Stimulated activated naive B cell treated with anti-CD40 and anti-IgM and Interleukin-4, amounts not matched to agents 10 μg/mL and 1 μg/mL and 100 μg/mL, for 72 hours (primary cell): ENCODE measurements at places on chromosomes 5 and 9.

- no peak for DNase-seq
Observed at GRCh38 chr9:92968081-92968480, 20.8 kb downstream of the FGD3 start.

DNA sequence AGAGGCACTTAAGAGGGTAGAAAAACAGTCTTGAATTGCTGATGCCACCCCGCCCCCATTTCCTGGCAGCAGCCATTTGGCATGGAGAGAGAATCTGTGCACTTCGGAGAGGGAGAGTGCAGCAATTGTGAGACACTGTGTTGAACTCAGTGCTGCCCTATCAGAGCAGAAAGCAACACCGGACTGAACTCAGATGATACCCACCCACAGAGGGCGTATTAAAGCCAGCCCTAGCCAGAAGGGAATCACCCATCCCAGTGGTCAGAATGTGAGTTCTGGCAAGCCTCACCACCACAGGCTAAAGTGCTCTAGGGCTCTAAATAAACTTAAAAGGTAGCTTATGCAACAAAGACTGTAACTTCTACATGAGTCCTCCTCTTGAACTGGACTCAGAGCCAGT is 88.4 kb upstream of the RGS7BP start:
- no peak for DNase-seq

DNA sequence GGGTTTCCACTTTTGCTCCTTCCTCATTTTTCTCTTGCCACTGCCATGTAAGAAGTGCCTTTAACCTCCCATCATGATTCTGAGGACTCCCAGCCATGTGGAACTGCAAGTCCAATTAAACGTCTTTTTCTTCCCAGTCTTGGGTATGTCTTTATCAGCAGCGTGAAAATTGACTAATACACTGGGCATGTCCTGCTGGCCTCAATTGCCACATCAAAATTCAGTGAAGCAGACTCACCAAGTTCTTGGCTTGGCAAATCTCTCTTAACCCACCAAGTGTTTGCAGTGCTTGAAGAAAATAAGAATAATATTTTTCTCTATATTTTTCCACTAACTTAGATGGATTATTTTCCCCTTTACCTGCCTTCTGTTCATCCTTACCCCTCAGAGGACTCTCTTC is 212.0 kb downstream of the BRINP1 start:
- DNase-seq: no peak

DNA sequence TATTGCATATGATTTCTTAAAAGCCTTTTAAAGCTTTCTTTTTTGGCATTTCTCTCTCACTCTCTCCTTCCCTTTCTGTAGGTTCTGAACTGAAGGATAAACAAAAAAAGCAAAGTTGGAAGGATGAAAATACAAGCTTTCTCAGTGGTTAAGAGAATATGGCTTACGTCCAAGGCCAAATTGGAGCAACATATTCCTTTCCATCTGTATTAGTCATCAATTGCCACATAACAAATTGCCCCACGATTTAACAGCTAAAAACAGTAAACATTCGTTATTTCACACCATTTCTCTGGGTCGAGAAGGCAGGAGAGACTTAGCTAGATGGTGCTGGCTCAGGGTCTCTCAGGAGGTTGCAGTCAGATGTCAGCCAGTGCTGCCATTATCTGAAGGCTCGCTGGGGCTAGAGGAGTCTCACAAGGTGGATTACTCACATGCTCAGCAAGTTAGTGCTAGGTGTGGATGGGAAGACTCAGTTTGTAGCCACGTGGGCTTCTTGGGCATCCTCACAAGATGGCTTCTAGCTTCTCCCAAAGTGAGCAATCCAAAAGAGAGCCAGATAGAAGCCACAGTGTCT is 2.0 kb upstream of the ROR2 start:
- no peak for DNase-seq

GRCh38 chr5:120314191-120314590 is 149.9 kb upstream of the PRR16 start:
- no peak for DNase-seq

- DNase-seq: peak; percentile 21
Observed at GRCh38 chr5:75524071-75524470, 12.4 kb downstream of the POLK start.

GRCh38 chr9:23771746-23772384 is 54.2 kb downstream of the ELAVL2 start:
- no peak for DNase-seq

GRCh38 chr9:127232833-127233549 is 31.6 kb upstream of the GARNL3 start:
- no peak for DNase-seq

GRCh38 chr5:42274913-42275312 is 148.3 kb upstream of the GHR start:
- DNase-seq: no peak

- DNase-seq: no peak
Observed at GRCh38 chr5:36458746-36459145, 147.7 kb upstream of the SLC1A3 start.

DNA sequence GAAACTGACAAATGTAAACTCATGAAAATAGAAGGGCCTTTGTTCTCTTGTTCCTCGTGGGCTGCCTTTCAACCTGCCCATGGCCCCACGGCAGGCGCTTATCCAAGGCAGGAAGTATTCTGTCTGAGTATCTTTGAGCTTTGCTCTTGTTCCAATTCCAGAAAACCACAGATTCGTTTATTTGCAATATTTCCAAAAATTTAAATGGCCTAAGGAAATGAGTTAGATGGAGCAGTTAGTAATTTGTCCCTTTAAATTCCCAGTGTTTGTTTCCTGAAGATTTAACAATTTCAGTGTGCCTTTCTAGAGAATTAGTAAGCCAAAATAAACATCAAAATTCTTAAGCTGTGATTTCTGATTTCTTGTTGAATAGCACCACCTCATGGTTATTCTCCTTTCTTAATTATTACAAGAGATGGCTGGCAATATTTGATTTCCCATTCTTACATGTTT is 299.4 kb upstream of the RASA1 start:
- DNase-seq: no peak

DNA sequence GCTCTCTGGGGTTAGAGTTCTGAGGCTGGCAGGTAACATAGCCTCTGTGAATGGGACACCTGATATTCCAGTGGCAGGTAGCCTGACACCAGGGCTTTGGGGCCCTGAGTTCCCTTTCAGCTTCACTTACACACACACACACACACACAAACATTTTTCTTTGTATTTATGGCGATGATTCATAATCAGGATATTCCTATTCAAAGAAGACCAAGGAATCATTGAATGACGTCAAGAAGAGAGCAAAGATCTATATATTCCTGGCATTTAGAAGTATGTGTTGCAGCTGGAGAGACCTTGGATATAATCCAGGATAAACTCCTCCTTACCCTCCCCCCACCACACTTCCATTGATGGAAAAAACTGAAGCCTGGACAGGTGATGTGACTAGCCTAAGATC is 7.9 kb upstream of the ENTREP1 start:
- no peak for DNase-seq

- no peak for DNase-seq
Observed at GRCh38 chr5:157842787-157843186, 16.2 kb downstream of the CLINT1 start.

GRCh38 chr9:70043689-70044489 is at the start of gene MAMDC2:
MAMDC2 (plus strand) TSS chr9:70043848; CDS start chr9:70044198, 350 bp downstream.
- no peak for DNase-seq

DNA sequence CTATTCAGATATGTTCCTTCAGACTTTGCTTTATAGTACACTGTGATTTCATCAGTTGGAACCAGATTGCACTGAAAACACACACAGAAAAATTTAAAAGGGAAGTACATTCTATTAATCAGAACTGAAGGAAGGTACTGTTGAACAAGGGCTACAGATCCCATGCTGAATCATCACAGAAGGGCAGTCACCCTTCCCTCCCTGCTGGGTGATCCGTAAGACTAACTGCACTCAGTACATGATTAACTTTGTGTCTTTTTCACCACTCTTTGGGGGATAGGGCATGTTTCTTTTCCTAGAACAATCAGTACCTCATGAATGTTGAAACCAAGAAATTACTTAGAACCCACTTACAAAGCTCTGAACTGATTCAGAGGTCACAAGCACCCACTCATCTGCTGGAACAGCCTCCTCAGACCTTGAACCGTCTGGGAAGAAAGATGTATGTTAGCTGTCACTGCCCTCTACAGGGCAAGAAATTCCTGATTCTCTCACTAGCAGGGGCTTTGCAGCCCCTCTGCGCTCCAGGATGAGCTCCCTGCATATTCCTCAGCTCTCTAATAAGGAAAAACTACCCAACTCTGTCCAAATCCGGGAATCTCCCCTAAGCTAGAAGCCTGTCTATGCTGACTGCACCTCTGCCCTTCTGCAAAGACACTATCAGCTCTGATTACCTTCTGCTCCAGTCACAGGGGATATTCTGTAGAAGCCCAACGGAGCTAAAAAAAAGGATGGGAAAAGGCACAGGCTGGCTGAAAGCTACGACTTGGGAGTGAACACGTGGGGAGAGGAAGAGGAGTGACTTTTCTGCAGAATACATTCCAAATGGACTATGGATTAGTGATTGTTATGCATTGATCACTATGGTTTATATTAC is 51.0 kb downstream of the IARS1 start:
- DNase-seq: no peak

GRCh38 chr9:22241024-22241423 is 205.6 kb upstream of the DMRTA1 start:
- no peak for DNase-seq

DNA sequence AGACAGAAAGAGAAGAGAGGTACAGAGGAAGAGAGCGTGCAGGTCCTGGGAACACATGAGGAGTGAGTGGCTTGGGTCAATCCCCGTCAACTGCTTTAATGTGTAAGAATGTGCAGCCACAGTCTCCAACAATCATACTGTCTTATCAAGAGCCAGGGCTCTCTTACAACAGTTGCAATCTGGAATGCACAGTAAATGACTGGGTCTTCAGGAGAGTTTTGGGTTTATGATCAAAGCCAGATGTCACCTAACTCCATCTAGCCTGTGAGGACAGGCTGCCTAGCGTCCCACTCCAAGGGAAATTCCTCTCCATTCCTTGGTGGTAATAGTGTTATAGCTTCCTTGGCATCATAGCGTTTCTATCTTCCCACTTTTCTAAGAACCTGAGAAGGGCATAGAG is 75.0 kb upstream of the TRIO start:
- DNase-seq: no peak

GRCh38 chr5:88805151-88805784 is 77.7 kb downstream of the MEF2C start:
- DNase-seq: no peak

- peak; percentile 96 for DNase-seq
Observed at GRCh38 chr5:157271740-157272271, 5.9 kb downstream of the CYFIP2 start.

- no peak for DNase-seq
Observed at GRCh38 chr5:91339063-91339705, 43.9 kb downstream of the ARRDC3 start.

DNA sequence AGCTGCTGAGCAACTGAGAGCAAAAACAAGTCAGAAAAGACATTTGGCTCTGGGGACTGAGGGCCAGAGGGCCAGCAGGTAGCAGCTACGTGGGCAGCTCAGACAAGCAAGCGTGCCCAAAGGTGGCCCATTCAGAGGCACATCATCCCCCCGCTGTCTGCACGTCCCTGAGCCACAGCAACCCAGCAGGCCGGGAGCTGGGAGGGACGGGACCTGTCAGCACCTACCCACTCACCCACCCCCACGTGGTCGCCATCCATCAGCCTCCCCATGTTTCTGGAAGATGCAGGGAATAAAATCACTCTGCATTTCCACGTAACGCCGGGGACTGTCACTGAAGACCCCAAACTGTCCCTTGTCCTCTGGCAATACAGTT is 167.8 kb downstream of the COL23A1 start:
- DNase-seq: no peak

GRCh38 chr5:142825378-142826089 is 55.4 kb downstream of the ARHGAP26 start:
- no peak for DNase-seq
